AG09319 (cell line): ENCODE measurements at places on chromosomes 1 and 21.

- DNase-seq = no peak
These were observed 31.1 kb downstream of the PIGP start for GRCh38 chr21:37041706-37042271.

DNA sequence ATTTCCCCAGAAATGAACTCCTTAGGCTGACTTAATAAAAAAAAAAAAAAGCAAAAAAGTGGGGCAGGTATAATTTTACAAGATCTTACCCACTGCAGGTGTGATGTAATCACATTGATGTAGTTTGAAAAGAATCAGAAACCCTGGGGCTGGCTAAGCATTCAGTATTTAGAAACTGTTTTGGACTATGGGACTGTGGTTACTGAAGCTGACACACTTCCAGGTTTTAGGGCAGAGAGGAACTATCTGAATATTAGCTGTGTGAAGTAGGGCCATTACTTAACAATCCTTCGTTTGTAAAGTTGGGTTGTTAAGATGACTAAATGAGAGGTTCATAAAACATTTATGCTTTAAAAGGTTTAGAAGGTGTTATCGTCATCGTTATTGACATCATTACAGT is 165.3 kb downstream of the FASLG start:
- DNase-seq = no peak

GRCh38 chr1:241598249-241598648 is 41.9 kb downstream of the CHML start:
- DNase-seq = no peak

DNA sequence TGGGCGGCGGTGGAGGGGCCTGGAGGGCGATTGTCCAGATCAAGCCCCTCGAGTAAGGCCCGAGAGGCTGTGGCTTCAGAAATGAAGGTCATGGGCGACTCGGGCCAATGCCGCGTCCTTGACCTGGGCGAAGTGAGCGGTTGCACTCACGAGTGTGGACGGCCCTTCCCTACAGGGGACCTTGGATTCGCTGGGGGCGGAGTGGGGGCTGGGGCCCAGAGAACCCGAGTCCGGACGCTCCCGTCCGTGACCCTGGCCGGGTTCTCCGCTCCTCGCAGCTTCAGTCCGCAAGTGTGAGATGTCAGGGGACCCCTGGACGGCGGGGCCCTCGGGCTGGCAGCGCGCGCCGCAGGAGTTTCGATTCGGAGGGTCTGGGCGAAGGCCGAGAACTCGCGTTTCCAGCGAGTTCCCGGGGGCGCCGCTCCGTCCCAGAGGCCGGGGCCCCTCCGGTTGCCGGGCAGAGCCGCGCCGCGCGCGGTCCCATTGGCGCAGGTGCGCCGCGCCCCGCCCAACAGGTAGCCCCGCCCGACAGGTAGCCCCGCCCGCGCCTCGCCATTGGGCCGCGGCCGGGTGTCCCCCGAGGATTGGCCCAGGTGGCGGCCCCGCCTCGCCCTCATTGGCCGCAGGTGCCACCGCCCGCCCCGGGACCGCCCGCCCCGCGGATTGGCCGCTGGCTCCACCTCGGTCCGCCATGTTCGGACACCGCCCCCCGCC is at the start of gene PRKCZ:
TSS of gene PRKCZ (plus strand) at position 694 of the 714 bp plus-strand sequence. CDS start 220 bp downstream, outside the sequence.
- DNase-seq = no peak

GRCh38 chr21:45401054-45401518 is 3.9 kb upstream of the COL18A1 start:
- no peak for DNase-seq

DNA sequence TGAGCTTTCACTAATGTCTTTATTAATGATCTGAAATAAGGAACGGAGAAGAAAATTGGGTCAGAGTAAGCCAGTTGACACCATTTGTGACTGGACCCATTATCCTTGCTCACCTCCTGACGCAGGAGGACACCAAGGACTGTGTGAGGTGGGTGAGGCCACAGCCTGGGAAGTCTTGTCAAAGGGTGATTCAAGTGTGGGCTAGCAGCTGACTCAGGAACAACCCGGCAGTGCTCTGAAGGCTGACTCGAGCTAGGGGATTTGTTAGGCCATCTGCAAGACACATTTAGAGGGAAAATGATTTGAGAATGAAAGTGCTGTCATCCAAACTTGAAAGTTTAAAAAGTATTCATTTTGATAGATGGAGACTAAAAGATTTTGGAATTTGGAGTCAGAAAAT is 21.2 kb downstream of the PRRX1 start:
- DNase-seq = no peak

- no peak for DNase-seq
These were observed 939.4 kb downstream of the BRINP3 start for GRCh38 chr1:189538271-189538670.

DNA sequence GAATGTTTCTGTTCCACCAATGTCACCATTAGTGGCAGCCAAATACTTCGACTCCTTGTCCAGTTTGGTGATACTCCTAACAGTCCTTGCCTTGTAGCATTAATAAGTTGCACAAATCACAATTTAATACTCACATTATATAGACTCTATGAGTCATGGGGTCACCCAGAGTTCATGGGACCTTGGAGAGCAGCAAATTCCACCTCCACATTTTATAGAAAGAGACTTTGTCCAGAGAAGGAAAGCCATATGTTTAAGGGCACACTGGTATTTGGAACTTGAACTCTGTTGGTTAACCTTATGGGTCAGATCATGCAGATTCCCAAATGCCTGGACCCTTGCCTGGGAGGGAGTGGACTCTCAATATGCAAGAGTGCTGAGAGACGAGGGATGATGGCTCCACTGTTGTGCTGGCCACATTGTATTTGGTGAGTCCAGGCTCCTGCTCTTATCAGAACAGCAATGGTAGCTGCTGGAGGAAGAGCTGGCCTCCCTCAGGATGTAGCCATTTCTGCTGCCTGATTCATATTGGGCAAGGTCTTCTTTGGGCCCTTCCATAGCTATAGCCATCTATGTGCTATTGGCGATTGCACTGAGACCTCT is 30.6 kb downstream of the DNAJC6 start:
- no peak for DNase-seq

- no peak for DNase-seq
These were observed 75.7 kb upstream of the KIAA1614 start for GRCh38 chr1:180837020-180837419.

- DNase-seq = no peak
These were observed 47.6 kb downstream of the ILDR2 start for GRCh38 chr1:166927701-166928100.

DNA sequence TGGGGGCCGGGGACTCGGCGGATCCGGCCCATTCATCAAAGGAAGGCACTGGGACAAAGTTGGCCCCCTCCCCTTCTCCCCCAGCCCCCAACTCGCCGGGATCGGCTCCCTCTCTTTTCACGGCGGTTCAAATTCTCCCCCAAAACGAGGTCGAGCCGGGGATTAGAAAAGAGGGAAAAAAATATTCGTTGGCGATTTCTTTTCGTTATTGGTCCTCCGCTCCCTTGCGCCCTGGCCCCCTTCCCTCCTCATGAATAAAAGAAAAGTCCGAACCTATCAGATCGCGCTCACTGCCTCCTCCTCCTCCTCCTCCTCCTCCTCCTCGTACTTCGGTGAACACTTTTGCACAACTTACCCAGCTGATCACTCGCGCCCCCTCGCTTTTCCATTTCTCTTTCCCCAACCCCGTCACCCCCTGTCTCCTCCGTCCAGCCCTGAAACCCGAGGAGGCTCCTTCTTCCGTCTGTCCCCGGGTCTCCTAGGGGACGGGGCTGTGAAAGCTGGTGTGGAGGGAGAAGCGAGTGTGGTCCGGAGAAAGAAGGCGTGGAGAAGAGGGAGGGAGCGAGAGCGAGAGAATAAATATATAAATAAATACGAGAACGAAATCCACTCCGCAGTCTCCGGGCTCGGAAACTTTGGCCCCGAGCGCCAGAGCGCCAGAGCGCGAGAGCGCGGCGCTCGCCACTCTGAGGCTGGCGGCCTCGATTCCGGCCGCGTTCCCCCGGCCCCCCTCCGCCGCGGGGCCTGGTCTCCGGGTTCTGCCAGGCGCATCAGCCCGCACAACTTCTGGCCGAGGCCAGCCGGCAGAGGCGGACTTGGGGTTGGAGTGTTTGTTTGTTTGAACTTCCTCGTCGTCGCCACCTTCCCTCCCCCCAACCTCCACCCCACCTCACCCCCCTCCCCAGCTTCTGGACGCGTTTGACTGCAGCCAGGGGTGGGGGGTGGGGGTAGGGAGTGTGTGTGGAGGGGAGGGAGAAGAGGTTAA is at the start of gene PAX7:
TSS of gene PAX7 (plus strand) at position 336 of the 985 bp plus-strand sequence. CDS start 758 bp downstream, outside the sequence.
- no peak for DNase-seq

DNA sequence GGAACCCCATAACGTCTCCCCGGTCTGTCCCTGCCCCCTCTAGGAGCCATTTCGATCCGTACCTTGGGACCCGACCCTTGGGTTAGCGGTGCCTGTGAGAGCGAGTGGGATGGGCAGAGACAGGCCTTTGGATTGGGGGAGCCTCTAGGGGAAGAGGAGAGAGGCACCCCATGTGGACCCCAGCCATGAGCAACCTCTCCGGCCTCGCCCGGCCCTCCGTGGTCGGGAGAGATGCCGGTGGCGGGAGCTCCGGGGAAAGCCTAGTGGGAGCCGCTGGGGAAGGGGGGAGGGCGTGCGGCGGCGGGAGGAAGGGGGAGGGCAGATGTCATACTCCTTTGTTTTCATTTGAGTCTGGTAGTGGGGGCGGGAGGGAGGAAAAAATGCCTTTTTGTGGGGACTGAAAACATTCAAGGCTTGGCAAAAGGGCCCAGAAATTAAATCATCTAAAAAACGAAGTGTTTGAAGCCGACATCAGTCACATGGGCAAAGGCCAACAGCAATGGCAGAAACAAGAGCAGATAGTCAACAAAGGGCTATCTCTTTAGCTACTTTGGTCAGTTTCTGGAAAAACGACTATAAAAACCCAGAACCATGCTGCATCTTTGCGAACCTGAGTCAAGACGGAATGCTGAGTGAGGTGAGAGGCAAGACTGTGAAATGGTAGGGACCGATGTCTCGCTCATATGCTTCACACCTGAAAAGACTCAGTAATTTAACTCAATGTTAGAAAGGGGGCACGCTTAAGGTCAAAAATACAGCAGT is 758 bp downstream of the PTBP2 start:
- DNase-seq = peak; percentile 34

GRCh38 chr1:97306504-97306903 is 584.9 kb downstream of the PTBP2 start:
- DNase-seq = no peak

- DNase-seq = no peak
These were observed 4.6 kb downstream of the ID3 start for GRCh38 chr1:23554481-23555269.

DNA sequence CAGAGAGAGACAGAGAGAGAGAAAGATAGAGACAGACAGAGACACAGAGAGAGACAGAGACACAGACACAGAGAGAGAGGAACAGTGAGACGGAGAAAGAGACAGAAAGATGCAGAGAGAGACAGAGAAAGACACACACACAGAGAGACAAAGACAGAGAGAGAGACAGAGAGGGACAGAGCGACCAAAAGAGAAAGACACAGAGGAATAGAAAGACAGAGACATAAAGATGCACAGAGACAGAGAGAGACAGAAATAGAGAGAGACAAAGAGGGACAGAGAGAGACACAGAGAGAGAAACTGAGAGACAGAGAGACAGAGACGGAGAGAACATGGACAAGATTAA is 16.5 kb downstream of the WNT3A start:
- DNase-seq = no peak

DNA sequence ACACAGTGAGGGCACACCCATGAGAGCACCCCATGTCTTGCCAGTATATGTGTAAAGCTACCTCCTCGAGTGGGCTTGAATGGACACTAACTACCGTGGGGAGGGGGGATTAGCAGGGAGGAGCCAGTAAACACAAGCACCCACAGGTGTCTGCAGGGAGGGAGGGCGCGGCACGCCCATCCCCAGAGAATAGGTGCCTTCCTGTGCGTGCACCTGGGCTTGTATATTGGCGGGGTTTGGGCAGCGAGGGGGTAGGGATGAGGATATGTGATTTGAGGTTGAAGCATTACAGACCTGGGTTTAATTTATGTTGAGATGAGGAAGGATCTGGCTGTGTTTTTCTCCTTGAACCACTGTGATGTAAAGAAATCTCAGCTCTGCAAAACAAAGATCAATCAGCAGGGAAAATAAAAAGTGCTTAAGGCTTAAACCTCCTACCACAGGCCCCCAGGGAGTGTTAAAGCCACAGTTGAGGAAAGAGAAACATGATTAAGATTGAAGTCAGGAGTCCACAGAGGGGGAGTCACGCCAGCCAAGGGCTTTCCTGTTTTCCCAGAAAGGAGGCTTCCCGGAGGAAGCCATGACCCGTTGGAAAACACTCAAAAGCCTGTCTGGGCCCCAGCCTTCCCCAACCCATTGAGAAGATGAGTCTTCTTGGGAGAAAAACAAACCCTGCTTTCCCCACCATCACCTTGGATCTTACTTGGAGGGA is 80.0 kb downstream of the CAMK2N1 start:
- peak; percentile 18 for DNase-seq

DNA sequence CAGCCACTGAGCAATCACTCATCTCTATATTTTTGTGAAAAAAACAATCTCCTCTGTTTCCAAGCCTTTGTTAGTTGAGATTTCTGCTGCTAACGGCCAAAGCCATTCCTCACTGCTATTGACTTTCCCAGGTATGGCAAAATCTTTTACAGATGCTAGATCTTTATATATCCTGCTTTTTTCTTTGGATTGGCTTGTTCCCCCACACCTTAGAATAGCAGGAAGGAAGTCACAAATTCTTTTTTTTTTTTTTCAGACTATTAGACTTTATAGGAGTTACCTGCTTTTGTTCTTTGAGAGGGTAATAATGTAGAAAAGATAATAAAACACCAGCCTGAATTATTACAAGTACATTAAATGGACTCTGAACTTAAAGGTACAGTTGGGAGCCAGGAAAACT is 24.2 kb downstream of the SYF2 start:
- DNase-seq = no peak

DNA sequence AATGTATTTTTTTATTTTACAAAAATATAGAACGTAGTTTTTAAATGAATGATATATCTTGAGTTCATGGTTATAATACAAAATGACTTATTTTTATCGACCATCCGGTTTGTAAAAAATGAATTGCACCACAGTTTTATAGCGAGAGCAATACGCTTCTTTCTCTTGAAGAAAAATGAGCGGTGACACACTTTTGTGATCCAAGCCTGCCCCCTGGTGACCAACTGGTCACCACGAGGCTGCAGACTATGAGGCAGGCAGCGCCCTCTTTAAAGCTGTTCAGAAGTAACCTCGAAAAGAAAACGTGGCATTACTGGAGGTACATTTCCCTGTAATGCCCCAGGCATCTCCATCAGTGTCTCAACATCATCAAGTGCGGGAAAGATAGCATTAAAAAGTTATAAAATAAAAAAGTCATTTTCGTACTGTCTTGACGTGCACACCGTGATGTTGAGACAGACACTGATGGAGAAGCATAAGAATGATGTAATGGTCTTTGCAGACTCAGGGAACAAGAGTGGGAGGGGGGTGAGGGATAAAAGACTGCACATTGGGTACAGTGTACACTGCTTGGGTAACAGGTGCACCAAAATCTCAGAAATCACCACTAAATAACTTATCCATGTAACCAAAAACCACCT is 734.2 kb upstream of the ADAMTS5 start:
- peak; percentile 71 for DNase-seq

DNA sequence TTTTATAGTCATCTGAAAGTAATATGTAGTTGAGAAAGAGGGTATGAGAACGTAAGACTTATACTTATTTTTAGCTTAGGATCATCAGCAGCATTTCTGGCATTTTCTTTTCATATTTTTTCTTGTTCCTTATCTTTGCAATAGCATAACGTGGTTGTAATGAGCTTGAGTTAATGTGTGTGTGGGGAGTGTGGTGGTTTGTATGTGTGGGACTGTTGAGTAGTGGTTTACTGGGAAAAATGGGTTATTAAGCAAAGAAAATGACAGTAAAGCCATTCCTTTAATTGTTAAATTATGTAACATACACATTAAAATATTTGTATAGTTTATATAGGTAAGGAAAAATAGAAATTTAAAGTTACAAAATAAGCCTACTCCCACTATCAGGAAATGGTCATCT is 15.2 kb downstream of the PIP5K1A start:
- DNase-seq = no peak

- DNase-seq = peak; percentile 68
These were observed 25.6 kb upstream of the CDC42BPA start for GRCh38 chr1:227343727-227344551.
